Right ventricle myocardium inferior (tissue), 1 donor: ENCODE measurements at places on chromosomes 7 and 10. TPM values are rescaled to one million over a fixed set of nuclear protein-coding genes. Genes with fewer than 3 reads are reported as not detected.

DNA sequence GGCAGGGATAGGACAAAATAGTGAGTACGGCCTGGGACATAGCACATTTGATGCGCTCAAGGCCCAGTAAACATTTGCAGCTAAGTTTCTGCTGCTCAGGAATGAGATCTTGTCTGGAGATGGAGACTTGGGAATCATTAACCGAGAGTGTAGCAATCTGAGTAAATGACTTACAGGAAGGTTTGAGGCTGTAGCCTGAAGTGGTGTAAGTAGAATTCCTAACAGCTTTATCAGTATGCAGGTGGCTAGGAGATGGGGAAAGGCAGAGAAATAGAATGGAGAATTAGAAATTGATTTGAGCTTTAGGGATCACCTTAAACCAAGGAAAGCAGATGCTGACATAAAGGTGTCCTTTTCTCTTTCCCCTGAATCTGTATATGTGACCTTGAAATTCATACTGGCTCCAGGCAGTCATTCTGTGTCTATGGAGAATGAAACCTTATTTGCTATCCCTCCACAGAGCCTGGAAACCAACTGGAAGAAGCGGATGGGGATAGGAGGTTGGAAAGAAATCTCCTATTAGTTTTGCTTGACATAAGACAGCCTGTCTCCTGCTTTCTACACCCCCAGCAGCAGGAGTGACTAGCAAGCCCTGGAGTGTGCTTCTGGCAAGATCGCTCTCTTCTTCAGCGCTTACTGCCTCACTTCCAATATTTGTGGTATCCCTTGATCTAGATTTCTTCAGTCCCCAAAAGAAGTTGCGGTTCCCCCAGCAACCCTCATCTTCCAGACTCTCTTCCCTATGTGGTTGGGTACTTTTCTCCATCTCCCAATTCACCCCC is 6.4 kb upstream of the PON2 start:
- DNase-seq: no peak

GRCh38 chr10:129521161-129522025 is 54.4 kb downstream of the MGMT start:
- DNase-seq: peak; percentile 58

- DNase-seq: no peak
Measured at GRCh38 chr10:58712141-58712540, 199.5 kb downstream of the BICC1 start.

DNA sequence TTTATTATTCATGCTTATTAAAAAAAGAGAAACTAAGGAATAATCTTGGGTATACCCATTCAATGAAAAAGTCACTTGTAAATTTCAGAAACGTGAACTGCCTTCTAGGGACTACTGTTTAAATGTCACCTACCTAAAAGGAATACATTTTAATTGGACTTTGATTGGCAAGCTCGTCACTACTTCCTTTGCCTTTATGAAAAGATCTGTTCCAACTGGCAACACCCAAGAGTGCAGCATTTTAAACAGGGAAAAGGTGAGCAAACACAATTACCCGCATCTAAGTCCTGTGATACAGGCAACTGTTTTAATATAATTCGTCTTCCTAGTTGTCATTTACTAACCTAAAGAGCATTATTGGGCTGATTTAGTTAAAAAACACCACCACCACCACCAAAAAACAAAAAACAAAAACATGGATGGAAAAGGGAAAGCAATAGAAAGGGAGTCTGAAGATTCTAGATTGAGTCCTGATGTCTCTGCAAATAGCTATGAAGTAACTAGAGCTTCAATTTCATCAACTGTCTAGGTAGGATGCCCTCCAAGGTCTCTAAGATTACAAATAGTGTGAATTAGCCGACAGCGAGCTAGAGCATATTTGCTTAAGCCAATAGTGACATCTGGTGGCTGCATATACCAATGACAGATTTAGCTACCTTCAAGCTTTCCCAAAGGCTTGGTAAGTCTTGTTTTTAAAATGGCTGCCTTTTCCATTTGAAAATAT is 33.8 kb upstream of the ICA1 start:
- no peak for DNase-seq

DNA sequence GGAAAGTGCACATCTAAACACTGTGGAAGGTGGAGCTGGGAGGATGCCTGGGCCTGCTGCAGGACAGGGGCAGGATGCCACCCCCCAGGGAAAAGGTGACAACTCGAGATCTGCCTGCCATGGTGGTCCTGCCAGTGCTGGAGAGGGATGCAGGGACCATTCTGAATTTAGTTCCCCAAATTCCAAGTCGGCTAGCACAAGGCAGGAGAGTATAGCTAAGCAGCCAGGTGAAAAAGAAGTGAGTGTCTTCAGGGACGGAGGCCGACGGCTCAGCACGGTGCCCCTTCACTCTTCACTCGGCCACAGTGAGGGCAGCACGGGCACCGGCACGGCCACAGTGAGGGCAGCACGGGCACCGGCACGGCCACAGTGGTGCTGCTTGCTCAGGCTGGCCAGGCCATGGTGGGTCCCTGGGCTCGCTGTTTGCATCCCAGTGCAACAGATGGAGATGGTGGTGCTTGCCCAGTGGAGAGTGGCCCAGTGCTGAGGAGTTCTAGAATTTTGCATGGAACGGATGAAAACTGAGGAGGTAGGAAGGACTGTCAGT is 161.3 kb upstream of the SHH start:
- DNase-seq: no peak

- DNase-seq: peak; percentile 85
Measured at GRCh38 chr10:22320591-22321155, at the start of gene BMI1. Gene BMI1, plus strand, starts transcription at chr10:22321099. Its CDS starts 5,351 bp downstream, at chr10:22326450.

CPXM2 gene
- total RNA-seq: 4.6 TPM

DNA sequence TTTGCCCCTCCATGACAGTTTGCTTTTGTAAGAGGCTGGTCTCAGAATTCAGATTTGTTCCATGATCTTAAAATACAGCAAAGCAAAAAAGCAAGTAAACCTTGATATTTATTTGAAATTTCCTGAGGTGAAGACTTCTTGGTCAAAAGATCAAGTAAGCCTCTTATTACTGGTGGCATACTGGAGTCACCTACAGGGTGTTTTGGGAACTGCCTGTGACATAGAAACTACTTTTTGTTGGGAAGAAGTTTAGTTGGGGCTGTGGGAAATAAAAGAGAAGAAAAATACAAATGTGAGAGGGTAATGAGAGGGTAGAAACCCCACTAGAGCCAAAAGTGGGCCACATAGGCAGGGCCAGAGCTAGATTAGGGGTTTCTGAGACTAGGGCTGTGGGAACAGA is 217.9 kb downstream of the OTUD1 start:
- DNase-seq: no peak

DNA sequence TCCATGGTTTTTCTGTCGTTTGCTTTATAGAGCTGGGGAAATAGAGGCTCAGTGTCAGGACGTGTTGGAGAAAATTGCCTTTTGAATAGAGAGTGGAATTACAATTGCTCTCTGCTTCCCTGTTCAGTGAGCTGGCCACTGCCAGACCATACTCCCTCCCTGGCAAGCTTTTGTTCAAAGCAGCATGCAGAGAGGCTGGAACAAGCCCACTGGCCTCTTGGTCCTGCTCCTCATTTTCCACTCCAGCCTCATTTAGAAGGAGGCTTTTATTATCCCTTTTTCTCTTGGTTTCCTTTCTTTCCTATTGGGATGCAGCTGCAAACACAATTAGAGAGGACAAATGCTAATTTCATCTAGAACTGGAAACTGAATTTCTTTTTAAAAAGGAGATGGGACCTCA is 302.2 kb upstream of the PODXL start:
- no peak for DNase-seq

- DNase-seq: no peak
Measured at GRCh38 chr7:38880454-38880853, 28.5 kb downstream of the VPS41 start.

DNA sequence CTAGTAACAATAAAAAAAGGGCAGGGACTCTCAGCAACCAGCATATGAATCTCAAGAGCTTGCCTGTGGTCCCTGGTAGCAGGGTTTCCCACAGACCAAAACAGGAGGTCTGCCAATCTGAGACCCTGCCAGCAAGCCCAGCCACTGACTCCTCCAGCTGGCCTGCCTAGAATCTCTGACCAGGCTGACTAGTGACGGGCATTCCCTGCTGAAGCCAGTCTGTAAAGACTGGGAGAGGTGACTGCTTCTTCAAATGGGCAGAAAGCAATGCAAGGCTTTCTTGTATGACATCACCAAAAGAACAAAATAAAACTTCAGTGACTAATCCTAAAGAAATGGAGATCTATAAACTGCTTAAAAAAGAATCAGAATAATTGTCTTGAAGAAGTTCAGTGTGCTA is 249.4 kb downstream of the TCF7L2 start:
- no peak for DNase-seq

GRCh38 chr7:119825091-119825655 is 447.8 kb upstream of the KCND2 start:
- DNase-seq: no peak
